ENCODE measurements at places on chromosomes 2 and 18.

- no peak for DNase-seq
These were observed 32.1 kb upstream of the SPATS2L start for GRCh38 chr2:200274116-200275075.

- no peak for DNase-seq
These were observed 207.0 kb downstream of the CYP26B1 start for GRCh38 chr2:71940695-71941094.

DNA sequence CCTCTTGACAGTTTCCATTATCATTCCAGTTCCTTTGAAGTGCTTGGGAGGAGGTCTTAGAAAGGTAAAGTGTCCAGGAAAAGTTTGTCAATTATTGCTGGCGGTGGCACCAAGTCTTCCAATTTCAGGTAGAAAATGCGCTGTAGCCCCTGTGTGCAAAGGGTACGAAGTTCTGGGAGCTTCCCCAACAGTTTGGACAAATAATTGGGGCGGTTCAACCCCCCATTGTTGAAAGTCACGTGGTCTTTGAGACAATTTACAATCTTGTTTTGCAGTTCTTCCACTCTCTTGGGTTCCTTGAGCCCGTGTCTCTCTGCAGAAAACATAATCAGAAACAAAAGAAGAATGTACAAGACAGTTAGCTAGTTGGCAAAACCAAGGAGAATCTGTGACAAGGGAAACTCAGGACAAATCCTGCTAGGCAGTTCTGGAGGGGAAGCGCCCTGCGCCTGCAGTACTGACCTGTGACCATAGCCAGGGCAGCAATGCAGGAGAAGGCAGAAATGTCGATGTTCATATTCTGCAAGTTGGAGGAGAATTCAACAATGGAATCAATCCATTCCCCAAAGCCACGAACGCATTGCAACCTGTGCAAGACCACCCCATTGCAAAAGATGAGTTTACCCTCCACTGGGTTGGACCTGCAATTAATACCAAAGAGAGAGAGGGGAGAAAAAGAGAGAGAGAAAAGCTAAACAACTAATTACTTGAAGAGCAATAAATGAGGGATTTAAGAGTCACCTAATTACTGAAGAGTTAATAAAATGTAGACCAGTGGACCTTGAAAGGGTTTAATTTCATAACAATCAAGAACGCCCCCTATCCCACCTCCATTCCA is 6.6 kb downstream of the NR4A2 start:
- DNase-seq, result no peak

- no peak for DNase-seq
These were observed 210.3 kb upstream of the RBMS1 start for GRCh38 chr2:160703648-160704585.

DNA sequence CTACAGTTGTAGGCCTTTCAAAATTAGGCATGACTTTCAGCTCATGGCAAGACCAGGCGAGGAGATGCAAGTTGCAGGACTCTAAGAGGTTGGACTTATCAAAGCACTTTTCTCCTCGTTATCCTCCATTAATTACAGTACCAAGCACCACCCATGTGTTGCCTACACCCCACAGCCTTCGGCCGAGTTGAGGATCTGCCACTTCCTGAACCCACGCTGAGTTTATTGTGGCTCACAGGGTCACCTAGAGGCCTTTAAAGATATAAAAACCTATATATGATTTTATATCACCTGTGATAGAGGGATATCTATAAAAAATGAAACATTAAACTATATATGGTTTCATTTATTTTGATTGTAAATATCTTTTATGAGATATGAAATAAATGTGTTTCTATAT is 2.6 kb downstream of the UGT1A10 start:
- no peak for DNase-seq

GRCh38 chr2:175476948-175477347 is 295.4 kb upstream of the ATP5MC3 start:
- DNase-seq, result no peak
